Activated CD8-positive, alpha-beta memory T cell treated with anti-CD3 and anti-CD28 coated beads, Interleukin-2, amount 10 ng/mL, durations not matched to agents 7 days and 5 days (primary cell): ENCODE measurements at places on chromosomes 12 and 14. TPM values are rescaled to one million over a fixed set of nuclear protein-coding genes. Genes with fewer than 3 reads are reported as not detected.

ALDH1L2 gene
- 1.3 TPM for total RNA-seq

PAX9 gene
- total RNA-seq, result not detected

DEPDC4 gene
- 1.5 TPM for total RNA-seq

VRTN gene
- total RNA-seq, result not detected
